Stimulated activated CD8-positive, alpha-beta memory T cell treated with anti-CD3 and anti-CD28 coated beads, Interleukin-4, amount 100 ng/mL, for 1 hour (primary cell): ENCODE measurements at places on chromosomes 5 and 9.

- DNase-seq, result no peak
Measured at GRCh38 chr5:59041355-59041754, 458.5 kb downstream of the RAB3C start.

- DNase-seq, result no peak
Measured at GRCh38 chr9:134693011-134693410, 51.4 kb downstream of the COL5A1 start.

DNA sequence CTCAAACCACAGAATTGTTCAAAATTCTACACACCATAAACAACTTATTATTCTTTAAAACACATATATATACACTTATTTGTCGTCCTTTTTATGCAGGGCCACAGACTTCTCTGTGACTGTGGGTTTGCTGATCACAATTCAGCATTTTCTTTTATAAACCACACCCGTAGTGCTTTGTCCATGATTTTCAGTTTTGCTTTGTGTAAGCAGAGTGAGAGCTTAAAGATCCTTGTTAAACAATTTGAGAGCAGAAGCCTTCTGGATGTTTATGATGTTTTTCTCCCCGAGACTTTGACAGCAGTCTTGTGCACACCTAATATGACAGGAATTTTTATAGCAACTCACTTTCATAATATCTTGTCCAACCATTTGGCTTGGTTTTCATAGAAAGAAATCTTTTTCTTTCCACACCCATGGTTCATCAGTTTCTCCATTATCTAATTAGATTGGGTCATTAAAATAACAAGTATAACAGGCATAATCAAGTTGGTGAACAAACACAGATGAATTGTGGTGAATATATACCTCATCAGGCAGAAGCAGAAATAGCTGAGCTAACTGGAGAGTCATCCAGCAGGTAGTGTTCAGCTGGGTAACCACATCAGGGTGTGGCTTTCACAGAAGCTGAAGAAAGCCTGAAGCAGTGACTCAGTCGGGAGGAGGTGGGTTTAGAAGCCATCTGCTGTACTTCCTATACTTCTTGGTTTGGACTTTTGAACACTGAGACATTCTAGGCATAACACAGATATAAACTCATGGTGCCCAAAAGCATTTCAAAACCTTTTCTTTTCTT, 232.8 kb downstream of the DOCK8 start:
- DNase-seq, result peak; percentile 28

- DNase-seq, result no peak
Measured at GRCh38 chr5:163162645-163163044, 274.8 kb upstream of the CCNG1 start.

GRCh38 chr5:172447646-172448365, 6.5 kb downstream of the SH3PXD2B start:
- DNase-seq, result no peak

DNA sequence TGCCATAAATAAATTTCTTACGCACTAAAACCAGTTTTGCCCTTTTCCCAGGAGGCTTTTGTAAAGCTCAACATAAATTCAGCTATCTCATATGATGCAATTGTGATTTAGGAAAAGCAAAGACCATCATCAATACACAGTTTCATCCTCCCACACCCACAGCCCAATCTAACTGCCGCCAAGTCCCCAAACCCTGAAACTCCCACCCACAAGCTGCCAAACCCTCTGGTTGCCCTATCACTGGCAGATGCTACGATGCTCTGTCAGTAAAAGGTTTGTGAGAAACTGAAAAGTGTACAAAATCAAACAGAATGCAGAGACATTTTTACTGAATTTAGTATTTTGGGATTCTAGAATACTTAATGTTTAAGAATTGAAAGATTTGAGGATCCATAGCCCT, 42.8 kb upstream of the NR4A3 start:
- DNase-seq, result no peak

- DNase-seq, result no peak
Measured at GRCh38 chr5:96081276-96081858, 119.7 kb upstream of the ELL2 start.

DNA sequence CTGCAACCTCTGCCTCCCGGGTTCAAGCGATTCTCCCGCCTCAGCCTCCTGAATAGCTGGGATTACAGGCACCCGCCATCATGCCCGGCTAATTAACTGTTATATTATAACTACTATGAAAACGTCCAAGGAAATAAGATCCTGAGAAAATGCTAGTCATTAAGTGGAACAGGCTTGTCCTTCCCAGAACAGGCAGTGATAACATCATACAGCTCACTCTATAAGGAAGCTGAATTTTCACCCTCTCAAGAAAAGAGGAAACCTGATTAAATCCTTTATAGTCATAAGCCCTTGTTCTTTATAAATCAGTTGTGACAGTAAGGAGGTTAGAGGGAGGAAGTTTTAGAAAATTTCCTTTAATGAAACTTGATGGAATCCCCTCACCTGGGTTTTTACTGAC, 163.9 kb upstream of the CLINT1 start:
- no peak for DNase-seq

DNA sequence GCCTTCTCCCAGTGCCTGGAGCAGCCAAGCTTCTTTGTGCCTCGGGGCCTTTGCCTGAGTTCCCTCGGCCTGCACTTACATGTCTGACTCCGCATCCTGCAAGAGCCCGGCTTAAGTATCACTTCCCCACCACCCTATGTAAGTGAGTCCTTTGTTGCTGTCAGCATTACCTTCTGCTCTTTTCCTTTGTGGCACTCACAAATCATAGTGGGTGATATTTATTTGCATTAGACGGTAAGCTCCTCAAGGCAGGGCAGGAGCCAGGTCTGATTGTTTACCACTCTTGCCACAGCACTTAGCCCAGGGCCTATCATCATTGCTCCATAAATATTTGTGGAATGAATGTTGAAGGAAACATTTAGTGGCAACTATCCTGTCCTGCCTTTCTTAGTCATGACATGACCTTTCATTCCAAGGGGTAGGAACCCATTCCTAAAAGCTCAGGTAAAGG, 4.8 kb downstream of the GM2A start:
- DNase-seq, result no peak

DNA sequence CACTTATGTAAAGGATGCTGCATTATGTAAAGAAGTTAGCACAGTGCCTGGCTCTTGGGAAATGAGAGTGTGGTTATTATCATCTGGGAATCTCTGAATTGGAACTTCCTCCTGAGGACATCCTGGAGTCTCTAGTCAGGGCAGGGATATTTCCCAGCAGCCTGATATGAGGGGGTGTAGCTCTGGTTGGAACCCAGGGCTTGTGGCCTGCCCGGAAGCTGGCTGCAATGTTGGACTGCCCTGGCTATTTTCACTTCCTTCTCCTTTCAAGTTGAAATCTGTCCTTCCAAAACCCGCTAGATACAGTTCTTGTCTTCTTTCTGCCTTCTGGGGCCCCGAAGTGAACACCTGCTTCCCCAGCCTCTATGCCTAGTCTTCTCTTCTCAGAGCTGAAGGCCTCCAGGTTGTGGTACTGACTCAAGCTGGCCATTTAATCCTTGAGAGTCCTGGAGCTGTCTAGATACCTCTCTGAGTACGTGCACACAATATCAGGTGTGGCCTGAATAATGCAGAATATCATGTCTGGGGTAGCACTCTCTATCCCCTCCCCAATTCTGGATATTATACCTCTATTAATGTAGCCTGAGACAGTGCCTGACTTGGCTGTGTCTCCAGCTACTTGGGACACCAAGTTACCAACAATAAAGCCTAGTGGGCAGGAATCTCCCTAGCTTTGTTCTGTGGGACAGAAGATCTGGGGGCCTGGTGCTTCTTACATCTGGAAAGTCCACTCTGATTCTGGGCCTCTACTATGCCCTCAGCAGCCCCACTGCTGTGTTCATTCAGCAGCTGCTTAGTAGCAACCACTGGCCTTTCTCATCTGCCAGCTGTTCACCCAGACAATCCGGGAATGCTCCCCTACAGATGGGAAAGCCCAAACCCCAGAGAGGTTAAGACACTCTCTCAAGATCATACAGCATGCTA, 45.0 kb downstream of the SLC6A7 start:
- no peak for DNase-seq

GRCh38 chr5:124996023-124996763, 249.8 kb upstream of the ZNF608 start:
- DNase-seq, result no peak

DNA sequence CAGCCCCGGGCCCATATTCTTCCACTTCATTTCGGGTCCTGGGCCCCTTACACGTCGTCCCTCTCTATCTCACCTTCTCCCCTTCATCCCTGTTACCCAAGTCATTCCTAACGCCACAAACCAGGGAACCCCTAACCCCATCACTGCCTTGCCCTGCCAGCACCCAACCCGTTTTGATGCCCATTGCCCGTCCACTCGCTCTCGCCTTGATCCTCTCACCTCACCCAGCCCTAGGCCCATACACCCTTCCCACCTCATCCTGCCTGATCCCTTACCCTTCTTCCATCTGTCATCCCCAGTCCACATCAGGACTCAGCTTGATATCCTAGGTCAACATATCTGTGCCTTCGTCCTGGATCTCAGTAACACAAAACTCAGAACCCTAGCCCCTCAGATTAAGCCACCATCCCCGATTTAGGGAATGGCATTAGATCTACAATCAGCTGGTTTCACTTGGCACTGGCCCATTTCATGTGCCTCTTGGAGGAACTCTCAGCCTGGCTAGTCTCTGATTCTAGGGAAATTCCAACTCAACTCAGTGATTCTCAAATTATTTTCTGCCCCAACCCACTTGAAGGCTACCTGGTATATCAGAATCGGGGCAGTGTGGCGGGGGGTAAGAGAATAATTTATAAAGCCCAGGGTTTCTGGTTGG, 489 bp downstream of the CHMP5 start:
- no peak for DNase-seq

- no peak for DNase-seq
Measured at GRCh38 chr5:161535762-161536161, 10.8 kb downstream of the GABRB2 start.

DNA sequence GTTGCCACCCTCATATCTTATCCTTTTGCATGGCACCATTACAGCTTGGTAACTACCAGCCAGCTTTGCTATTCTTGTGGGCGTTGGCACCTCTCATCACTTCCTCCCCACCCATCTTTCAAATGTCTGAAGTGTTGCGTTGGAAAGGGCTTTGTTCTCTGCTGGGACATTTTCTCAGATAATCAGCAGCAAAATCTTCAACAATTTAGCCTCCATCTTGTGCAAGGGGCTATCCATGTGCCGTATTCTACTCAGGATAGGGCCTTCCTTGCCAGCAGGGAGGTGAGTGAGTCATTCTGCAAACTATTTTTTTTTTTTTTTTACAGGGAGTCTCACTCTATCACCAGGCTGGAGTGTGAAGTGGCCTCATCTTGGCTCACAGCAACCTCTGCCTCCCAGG, 62.1 kb upstream of the NUDT12 start:
- DNase-seq, result no peak

DNA sequence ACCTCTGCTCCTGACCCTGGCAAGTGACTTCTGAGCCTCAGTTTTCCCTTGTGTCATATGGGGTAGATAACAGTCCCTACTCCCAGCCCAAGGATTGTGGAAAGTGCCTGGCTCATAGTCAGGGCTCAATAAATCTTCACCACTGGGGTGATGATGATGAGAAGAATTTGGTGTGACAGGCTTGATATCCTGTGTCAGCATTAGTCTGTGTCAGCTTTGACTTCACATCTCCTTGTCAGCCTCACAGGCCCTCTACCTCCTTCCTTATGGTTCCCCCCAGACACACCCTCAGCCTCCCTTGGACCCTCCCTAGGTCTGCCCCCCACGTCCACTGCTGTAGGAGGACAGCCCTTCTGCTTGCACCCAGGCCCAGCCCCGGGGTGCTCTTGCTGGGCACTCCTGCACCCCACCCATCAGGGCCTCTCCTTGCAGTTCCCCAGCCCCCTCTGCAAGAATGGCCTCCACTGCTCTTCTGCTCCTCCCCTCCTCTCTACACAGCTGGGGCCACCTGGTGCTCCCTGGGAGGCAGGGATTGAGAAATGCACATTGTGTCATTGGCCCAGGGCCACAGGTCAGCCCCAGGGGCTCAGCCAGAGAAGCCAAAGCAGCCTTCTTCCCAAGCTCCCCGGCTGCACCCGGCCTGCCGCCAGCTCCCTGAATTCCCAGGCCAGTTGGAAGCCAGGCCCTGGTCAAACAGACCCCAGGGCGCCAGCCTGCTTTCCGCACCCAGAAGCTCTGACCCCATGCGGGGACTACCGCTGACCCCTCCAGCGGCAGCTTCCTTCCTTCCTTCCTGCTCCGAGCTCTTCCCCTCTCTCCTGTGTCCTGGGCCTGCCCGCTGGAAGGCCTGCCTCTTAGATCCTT, 7.7 kb downstream of the FGFR4 start:
- no peak for DNase-seq

GRCh38 chr9:134247918-134248631, 78.2 kb upstream of the RXRA start:
- DNase-seq, result no peak

DNA sequence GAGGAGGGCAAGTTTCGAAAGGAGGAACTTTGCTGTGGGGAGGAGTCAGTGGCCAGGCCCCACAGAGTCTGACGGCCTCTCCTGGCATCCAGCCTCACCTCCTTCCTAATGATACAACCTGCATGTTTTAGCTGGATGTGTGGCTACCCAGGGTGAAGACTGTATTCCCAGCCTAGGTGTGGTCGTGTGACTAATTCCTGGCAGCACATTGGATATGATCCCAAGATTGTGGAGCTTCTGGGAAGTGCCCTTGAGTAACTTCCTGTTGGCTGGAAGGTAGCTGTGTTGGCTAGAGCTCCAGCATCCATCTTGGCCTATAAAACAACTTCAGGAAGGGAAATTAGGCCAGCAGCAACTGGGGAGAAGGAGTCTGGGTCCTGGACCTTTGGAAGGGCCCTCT, 19.0 kb upstream of the LPCAT1 start:
- DNase-seq, result no peak

- DNase-seq, result no peak
Measured at GRCh38 chr9:107862881-107863280, 373.3 kb upstream of the KLF4 start.

GRCh38 chr5:55438998-55439397, 95.8 kb downstream of the PLPP1 start:
- no peak for DNase-seq

- DNase-seq, result no peak
Measured at GRCh38 chr5:18888821-18889220, 1099.2 kb downstream of the CDH18 start.
